ENCODE measurements at places on chromosomes 11 and 22.

- no peak for DNase-seq
Measured at GRCh38 chr11:67120881-67121710, 2.0 kb downstream of the KDM2A start.

- DNase-seq, result no peak
Measured at GRCh38 chr11:27795955-27796861, 96.0 kb upstream of the BDNF start.

DNA sequence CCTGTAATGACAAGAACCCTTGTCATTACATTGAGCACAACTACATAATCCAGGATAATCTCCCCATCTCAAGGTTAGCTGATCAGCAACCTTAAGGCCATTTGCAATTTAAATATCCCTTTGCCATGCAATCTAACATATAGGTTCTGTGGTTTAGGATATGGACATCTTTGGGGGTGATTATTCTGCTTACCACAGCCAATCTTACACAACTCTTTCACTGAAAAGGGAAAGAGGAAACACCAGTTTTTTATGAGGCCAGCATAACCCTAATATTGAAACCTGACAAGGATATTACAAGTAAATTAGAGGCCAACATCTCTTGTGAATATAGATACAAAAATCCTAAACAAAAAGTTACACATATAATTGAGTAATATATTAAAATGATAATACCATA, 78.5 kb downstream of the CYP2R1 start:
- no peak for DNase-seq

DNA sequence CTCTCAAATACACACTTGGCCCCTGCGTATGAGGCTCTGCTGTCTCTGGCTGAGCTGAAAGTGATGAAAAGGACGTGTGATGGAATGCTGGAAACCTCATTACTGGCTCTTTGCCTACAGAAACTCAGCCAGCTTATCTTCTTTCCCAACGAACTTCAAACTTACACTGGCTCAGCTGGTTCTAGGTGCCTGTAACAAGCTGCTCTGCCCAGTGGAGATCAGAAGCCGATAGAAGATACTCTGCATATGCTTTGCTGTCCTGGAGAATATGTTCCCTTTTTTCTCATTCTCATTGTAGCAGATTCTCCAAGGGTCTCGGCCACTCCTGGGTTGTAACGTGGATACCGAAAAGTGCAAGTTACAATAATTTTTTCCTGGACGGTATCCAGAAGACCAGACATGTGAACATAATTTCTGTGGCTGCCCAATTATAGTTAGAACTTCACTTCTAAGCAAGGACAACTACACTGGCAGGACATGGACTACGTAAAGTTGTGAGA, 405.3 kb upstream of the CCDC90B start:
- DNase-seq, result no peak

DNA sequence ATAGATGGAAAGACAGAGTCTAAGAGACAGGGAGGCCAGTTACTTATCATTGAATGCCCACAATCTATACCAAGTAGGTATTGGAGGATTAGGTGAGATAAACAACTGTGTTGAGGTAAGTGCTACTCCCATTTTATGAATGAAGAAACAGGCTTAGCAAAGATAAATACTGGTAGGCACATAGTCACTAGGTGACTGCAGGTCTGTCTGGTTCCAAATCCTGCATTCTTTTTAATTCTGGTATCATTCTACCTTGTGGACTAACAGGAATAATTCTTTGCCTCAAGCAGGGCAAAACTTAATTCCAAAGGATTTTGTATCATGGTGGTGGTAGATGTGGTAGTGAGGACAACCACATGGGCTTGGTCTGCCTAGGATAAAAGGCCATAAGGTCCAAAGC, 28.4 kb downstream of the RNF169 start:
- DNase-seq, result no peak

DNA sequence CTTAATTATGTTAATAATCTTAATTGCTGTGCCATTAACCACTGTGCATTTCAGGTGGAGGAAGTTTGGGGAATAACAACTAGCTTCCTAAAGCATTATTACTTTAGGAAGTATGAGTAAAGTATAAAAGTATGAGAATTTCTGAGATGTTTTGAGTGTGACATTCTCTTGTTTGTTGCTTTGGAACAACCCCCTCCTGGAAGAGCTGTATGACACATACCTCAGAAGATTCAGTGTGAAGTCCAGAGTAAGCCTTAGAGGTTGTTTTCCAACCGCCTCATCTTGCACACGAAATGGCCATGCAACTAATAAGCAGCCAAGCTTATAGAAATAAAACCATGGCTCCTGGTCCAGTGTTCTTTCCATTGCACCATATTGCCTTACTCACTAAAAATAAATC, 21.7 kb downstream of the CCDC81 start:
- DNase-seq, result no peak

DNA sequence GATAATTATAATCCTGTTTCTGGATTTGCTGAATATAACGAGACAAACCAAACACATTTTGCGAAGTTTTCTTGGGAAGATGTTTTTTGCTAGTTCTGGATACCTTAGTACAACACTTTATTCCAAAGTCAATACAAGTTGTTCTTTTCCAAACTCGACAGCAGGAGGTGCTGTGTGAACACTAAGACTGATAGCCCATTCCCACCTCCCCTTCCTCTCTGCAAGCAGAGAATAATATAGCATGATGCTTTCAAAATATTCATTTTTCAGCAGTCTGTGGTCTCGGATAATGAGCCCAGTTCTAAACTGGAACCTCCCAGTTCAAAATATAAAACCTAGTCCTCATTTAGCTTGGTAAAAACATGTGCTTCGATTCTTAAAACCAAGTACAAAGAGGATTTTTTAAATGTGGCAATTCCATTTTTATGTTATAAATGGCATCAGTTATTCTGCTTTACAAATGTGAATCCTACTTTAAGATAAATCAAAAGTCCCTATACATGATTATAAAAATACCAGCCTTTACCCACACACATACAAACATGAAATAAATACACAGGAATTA, 129.1 kb downstream of the DCDC1 start:
- peak; percentile 3 for DNase-seq

- no peak for DNase-seq
Measured at GRCh38 chr22:44574640-44575380, 76.8 kb upstream of the RTL6 start.
